Neural progenitor cell (in vitro differentiated cells): ENCODE measurements at places on chromosomes 3 and 15. TPM values are rescaled to one million over a fixed set of nuclear protein-coding genes. Genes with fewer than 3 reads are reported as not detected.

GRCh38 chr3:129314386-129315222 lies 35.9 kb downstream of the HMCES start:
- DNase-seq: peak; percentile 97

DNA sequence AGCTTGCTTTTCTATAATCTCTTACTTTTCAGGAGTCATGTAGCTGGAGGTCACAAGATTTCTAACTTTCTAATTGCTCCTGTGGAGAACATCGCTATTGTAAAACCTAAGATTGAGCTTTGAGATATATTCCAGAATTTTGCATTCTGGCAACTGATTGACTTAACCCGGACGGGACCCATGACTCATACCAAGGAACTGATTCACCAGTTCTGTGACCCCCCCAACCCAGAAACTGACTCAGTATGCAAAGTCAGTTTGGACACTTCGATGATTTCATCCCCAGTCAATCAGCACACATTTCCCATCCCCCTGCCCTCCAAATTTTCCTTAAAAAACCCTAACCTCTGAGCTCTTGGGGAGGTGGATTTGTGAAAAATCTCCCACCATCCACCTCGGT lies 396.5 kb upstream of the GBE1 start:
- DNase-seq: no peak

- DNase-seq: no peak
Observed at GRCh38 chr3:16820485-16820884, 64.3 kb upstream of the PLCL2 start.

DNA sequence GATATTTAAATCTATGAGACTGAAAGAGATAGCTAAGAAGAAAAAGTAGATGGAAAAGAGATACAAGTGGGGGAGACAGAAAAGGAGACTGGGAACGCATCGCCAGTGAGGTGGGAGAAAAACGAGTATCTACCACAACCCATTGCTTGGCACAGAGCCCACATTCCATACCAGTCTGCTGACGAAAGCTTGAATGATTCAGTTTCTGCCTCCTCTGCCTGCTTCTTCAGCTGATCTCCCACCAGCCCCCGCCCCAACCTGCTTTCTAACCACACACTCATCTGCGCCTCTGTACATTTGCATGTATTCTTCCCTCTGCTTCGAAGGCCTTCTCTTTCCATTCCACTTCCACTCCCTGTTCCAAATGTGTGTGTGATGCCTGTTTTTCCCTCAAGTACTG lies 188.1 kb downstream of the USP13 start:
- DNase-seq: no peak

GRCh38 chr3:172717493-172718088 lies 6.7 kb upstream of the NCEH1 start:
- DNase-seq: no peak

GRCh38 chr3:114847564-114847963 lies 299.5 kb downstream of the ZBTB20 start:
- DNase-seq: no peak

- no peak for DNase-seq
Observed at GRCh38 chr3:146705225-146705624, 100.1 kb upstream of the PLSCR5 start.

DNA sequence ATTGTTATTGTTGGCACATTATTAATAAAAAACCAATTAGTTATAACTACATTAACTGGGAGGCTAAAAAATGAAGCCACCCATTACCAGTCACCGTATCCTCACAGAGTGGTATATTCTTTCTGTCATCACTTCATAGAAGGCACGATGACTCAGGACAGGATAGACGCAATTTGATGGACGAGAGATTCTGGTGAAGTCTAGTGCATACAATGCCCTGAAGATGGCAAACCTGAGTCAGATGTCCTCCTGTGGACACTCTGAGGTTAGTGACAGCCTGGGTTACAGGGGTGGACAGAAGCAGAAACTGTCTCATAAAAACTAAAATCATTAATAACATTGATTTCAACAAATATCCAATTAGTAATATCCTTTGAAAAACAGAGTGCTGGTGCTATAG lies 150.3 kb downstream of the SLC9A9 start:
- DNase-seq: no peak

GRCh38 chr3:126450744-126451143 lies 24.9 kb downstream of the ZXDC start:
- DNase-seq: no peak

DNA sequence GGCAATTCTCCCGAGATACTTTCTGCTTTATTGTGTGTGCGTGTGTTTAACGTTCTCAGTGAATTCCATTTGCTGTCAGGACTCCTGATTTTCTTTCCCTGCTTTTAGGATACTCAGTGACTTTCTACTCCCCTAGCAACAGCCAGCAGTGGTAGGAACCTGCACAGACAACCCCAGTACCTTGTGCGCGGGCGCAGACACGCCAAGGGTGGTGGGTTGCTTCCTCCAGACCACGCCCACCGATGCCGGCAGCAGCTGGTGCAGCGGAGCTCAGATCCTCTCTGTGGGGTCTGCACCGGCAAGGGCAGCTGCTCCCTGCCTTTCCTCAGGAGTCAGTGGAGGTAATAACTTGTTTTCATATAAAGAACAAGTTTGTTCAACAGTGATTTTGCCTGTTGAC lies 225.1 kb upstream of the NDN start:
- peak; percentile 81 for DNase-seq

- DNase-seq: no peak
Observed at GRCh38 chr3:72982609-72983366, 13.8 kb upstream of the PPP4R2 start.

GRCh38 chr15:70449311-70450141 lies 313.8 kb downstream of the UACA start:
- no peak for DNase-seq

DNA sequence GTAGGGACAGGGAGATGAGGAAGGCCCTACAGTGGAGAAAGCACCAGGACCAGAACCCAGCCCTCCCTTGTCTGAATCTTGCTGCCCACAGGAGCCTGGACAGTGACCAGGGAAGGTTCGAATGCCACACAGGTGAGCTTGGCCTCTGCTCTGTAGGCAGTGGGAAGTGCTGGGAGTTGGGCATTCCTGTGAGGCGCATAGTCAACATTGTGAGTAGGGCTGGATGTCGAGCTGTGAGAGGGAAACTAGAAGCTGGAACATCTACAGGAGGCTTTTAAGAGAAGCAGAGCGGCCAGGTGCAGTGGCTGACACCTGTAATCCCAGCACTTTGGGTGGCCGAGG lies 20.3 kb upstream of the ALAS1 start:
- DNase-seq: no peak

DNA sequence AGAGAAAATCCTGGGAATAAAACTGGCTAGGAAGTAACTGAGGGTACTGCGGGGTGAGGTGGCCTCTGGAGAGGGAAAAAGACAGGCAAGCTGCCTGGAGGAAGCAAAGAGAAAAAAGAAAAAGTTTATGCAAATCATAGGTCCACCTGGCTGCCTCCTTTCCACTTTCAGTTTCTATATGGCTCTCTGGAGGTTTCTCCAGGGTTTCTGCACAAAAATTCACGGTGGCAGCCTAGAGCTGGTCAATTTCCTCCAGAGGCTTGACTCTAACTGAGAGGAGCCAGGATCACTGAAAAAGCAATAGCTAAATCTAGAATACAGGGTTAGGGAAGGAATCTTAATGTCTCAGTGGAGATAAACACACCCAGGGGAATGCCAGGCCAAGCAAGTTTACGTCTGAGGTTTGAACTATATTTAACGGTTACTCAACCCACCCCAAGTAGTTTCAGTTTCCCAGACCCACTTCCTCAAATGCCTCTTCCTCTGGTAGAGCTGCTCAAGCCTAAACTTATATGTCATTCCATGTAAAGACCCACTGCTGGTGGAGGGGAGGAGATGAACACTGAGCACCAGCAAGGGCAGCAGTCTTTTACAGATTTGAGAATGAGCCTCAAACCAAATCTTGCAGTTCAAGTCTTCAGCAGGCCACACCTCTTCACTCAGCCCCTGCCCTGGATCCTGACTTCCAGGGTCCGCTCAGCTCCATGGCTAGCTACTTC lies 5.7 kb downstream of the LYSMD2 start:
- DNase-seq: no peak

DNA sequence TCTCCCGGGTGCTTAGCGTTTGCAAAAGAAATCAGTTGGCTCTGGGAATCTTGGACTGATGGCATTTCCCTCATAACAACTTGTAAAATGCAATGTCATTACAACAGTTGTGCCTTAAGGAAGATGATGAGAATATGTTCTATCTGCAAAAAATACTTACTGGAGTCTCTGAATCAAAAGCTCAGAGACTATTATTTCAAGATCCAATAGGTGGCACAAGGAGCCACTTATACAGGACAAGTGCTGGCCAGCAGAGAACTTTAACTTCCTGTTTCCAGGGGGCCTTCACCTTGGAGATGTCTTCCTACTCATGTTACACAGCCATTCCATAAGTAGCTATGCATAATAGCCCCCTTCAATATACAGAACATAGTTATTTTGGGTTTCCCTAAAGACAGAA lies 8.9 kb upstream of the RPS27L start:
- DNase-seq: no peak

DNA sequence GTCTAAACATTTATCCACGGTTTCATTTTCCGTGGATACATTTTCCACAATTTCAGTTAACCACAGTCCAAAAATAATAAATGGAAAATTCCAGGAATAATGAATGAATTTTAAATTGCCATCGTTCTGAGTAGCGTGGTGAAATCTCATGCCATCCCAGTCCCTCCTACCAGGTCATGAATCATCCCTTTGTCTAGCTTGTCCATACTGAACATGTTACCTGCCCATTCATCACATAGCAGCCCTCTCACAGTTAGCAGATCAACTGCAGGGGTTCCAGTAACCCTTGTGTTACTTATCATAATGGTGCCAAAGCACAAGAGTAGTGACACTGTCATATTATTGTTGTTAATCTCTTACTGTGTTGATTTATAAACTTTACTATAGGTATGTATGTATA lies 124.5 kb downstream of the GSK3B start:
- no peak for DNase-seq

GRCh38 chr3:179560791-179561190 lies 1.9 kb upstream of the ACTL6A start:
- no peak for DNase-seq

- DNase-seq: no peak
Observed at GRCh38 chr3:156612903-156613302, 58.0 kb upstream of the SSR3 start.

DNA sequence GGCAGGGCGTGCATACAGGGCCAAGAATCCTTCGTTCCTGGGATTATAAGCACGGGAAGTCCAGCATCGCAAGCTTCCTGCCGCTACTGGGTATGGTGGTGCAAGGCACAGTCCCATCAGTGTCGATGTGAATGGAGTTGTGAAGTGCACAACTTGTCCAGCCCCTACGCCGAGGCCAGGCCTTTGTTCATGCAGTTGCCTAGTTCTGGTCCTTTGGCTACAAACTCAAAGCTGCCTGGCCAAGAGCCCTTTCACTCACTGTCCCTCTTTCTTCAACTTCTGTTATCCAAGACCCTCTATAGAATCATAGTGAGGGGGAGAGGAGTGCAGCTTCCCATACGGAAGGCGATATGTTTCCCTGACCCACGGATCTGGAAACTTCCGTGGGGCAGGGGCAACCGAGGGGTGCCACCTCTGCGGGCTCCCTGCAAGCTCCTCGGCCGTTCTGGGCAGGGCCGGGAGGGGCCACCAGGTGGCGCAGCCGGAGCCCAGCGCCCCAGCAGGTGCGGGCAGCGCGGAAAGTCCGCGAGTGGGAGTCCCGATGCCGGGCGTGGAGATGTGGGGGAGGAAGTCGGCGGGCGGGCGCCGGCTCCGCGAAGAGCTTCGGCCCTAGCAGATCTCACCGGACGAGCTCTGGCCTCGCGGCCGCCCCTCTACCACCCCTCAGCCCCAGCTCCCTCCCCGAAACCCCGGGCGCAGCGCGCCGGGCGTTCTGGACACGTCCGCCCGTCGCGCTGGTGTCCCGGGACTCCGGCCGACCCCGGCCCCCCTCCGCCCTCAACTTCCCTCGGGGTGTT lies 693 bp downstream of the RASGRP1 start:
- peak; percentile 72 for DNase-seq

DNA sequence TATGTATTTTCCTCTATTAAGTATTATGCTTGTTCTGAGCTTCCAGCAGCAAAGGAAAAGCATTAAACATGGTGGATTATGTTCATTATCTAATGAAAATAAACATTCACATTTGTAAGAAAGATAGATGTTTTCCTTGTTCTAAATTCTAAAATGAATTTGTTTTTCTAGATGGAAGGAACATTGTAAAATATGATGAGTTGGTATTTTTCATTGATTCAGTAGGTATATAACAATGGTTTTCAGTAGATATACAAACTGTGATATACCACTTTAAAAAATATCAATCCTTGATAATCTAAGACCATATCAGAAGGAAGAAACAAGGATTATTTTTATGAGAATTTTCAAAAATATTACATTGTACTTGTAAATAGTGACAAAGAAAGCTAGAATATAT lies 290.6 kb upstream of the GOLIM4 start:
- DNase-seq: no peak

- no peak for DNase-seq
Observed at GRCh38 chr3:42556089-42556632, 25.6 kb downstream of the SEC22C start.

GRCh38 chr3:8298021-8298954 lies 203.3 kb upstream of the LMCD1 start:
- DNase-seq: no peak

SYNPR gene
- total RNA-seq: 0.30 and 0.59 TPM in 2 replicates

LRRC15 gene
- not detected in 2 replicates for total RNA-seq

P2RY1 gene
- total RNA-seq: 3.0 and 3.9 TPM in 2 replicates

FOXB1 gene
- total RNA-seq: 7.3 and 9.6 TPM in 2 replicates

SUCNR1 gene
- total RNA-seq: not detected in 2 replicates

CPNE9 gene
- 0.43 TPM in 1 of 2 replicates, not detected in the other for total RNA-seq

CYP8B1 gene
- not detected in 2 replicates for total RNA-seq
